ENCODE measurements at places on chromosomes 16 and 17.

- DNase-seq = no peak
Measured at GRCh38 chr17:39675390-39676082, 7.3 kb downstream of the PNMT start.

GRCh38 chr16:48330841-48331192 lies 54.4 kb downstream of the SIAH1 start:
- no peak for DNase-seq

DNA sequence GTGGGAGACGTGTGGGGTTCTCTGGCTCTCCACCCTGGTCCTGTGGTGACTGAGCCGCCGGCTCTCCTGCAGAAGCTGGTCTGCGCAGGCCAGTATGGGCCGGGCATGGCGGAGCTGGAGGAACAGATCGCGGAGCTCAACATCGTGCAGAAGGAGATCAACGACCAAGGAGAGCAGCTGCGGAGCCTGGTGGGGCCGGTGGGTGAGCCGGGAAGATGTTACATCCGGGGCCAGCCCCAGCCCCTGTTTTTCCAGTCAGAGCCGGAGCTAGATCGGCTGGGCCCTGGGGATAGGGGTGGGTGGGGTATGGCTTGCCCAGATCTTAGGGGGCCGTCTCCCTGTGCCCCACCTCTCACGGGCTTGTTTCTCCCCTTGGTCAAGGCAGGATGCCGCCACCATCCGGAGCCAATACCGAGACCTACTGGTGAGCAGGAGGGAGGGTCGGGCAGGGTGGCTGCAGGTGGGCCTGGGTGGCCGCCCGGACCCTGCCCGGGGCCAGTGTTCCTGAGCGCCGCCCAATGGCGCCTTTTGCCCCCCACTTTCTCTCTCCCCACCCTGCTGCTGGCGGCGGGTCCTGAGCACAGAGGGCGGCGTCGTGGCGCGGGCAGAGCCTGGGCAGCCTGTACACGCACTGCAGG lies 5.0 kb downstream of the EVPLL start:
- DNase-seq = no peak

GRCh38 chr17:73634629-73635028 lies 9.6 kb downstream of the SDK2 start:
- no peak for DNase-seq

DNA sequence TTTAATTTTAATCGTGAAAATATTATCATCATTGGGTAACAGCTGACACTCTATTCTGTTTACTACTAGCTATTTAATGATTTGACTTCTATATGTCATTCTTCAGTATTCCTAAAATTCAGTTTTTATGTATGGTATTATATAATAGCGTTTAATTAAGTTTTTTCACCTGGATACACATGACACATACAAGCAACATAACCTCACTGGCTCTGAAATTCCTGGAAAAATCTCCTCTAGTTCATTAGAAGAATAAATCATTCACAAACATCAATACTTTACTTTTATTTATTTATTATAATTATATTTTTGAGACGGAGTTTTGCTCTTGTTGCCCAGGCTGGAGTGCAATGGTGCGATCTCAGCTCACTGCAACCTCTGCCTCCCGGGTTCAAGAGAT lies 44.0 kb downstream of the AKAP10 start:
- no peak for DNase-seq

Data from A549 (cell line).